ENCODE measurements at places on chromosomes 1 and 21.

DNA sequence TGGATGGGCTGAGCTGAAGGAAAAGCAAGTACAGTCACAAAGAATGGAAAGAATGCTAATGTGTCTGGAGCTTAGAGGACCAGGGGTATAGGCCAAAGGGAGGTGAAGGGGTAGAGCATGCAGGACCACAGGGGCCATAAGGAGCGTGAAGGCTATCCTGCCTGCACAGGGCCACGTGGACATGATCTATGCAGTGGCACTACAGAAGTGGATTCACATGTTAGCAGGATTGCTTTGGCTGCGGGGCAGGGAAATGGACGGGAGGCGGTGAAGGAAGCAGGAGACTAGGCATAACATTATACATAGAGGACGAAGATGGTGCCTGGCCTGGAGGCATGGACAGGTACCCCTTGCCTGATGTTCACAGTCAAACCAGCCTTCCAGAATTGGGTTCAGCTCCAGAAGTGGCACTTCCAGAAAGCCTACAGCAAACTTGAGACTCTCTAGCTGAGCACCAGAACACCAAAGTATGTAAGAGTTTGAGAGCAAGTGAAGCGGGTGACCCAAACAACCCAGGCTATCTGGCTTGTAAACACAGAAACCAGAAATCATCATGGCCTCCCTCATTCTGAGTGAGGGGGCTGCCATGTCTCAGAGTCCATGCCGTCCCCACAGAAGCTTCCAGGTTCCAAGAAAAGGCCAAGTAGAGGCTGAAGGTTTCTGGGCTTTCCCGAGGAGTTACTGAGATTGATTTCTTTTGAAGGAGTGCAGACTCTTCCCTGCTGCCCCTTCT, 135.5 kb upstream of the JUN start:
- no peak for DNase-seq

DNA sequence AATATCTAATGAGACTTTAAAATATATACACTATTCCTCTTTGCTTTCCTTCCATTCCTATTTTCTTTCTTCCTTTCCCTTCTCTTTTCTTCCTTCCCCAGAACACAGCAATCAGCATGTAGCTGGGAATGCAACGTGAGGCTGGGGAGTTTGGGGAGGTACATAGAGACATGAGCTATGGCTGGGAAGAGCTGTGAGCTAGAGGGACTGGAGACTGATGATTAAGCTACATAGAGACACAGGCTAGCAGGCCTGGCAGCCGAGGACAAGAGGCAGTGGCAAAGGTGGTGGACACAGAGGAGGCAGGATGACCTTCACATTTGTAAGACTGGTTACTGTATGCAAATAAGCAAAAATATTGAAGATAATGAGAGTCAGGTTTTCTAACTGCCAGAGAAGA, 7.5 kb downstream of the LPAR3 start:
- DNase-seq, result no peak

DNA sequence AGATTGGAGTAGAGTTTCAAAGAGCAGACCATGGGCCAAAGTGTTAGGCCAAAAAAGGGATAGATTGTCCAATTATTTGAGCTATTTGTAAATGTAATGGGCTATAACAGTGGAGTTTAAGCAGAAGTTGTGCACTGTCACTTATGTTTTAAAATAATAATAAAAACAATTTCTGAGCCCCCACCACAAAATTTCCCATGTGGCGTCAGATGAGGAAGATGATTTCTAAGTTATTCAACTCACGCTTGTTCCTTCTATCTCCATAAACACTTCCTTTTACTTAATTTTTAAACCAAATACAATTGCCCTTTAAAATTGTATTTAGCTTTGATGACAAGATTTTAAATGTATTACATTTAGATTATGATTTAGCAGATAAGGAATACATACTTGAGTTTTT, 330.0 kb downstream of the PTPRC start:
- DNase-seq, result no peak

- peak; percentile 62 for DNase-seq
Observed at GRCh38 chr21:45078877-45079281, 4.5 kb downstream of the ADARB1 start.

- no peak for DNase-seq
Observed at GRCh38 chr1:66539491-66539890, 5.5 kb downstream of the SGIP1 start.

DNA sequence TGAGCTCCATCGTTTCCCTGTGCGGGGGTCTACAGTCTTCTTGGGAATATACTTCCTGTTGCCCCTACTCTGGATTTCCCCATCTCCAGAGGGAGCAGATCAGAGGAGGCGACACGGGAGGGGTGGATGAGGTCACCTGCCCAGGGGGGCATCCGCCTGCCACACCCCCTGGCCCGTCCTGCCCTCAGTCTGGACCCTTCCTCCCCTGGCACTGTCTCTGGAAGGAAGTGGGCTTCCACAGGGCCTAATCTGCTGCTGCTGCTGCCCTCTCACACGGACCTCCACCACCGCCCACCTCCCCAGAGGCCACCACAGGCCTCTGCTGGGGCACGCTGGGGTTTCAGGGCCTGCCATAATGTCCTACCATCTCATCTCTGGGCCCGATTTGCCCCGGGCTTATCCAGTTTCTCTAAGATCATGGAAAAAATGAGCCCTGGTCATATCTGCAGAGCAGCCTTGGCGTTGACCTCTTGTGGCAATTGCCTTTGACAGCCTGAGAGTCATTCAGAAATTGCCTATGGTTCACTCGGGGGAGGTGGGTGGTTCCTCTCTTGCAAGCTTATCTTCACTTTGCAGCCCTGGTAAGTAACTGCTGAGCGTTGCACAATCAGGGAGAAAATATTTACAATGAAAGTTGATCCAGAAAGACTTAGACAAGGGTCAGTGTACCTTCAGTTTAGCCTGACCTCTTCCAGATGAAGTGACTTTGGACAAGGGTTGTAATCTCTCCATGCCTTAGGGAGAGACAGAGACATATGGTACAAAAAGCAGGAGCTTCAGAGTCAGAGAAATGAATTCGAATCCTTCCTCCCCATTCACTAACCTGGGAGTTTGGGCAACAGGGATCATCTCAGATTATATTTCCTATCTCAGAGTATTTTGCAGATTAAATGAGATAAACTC, 252.4 kb downstream of the TOMM20 start:
- DNase-seq, result no peak
